Myocyte (in vitro differentiated cells): ENCODE measurements at places on chromosomes 4 and X. TPM values are rescaled to one million over a fixed set of nuclear protein-coding genes. Genes with fewer than 3 reads are reported as not detected.
A peak's percentile ranks its signal among the peaks of the same experiment; 100 is the strongest.

Gene GABRQ
- not detected in 2 replicates for total RNA-seq

GRCh38 chr4:2829933-2830451 is 13.7 kb upstream of the ADD1 start:
- DNase-seq, result no peak

- DNase-seq, result no peak
Measured at GRCh38 chr4:103156106-103156505, 42.0 kb downstream of the CENPE start.

Gene MAMLD1
- total RNA-seq, result 2.4 and 3.0 TPM in 2 replicates

- no peak for DNase-seq
Measured at GRCh38 chr4:152961773-152962115, 25.6 kb downstream of the FHDC1 start.

- no peak for DNase-seq
Measured at GRCh38 chr4:54066088-54066415, 1.6 kb upstream of the CHIC2 start.

Gene LRIT3
- 0.03 TPM in 1 of 2 replicates, not detected in the other for total RNA-seq

Gene ZNF718
- 4.3 and 4.9 TPM in 2 replicates for total RNA-seq

DNA sequence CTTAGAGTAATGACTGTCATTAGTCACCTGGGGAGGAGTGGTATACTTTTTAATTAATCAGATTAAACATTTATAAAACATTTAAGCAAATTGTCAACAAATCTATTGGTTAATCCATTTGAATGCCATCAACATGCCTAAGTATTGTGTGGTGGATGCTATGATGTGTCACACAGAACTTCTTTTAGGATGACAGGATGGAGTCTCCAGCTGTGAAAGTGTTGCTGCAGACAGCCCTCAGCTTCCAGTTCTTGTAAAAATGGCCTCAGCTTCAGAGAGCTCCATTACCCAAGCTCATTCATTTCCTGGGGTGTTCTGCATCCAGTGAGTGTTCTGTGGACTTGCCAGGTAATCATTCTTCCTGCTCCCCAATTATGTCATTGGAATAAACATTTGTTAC is 74.3 kb upstream of the CLNK start:
- DNase-seq, result no peak

GRCh38 chr4:38716256-38716655 is 52.3 kb downstream of the KLF3 start:
- no peak for DNase-seq

Gene GAGE12H
- not detected in 2 replicates for total RNA-seq

GRCh38 chr4:184450743-184451535 is 23.4 kb downstream of the IRF2 start:
- DNase-seq, result no peak

- DNase-seq, result no peak
Measured at GRCh38 chr4:3335385-3335784, 42.6 kb downstream of the RGS12 start.

- DNase-seq, result no peak
Measured at GRCh38 chr4:80228460-80228859, 31.2 kb downstream of the PRDM8 start.

- DNase-seq, result peak; percentile 80
Measured at GRCh38 chrX:39065051-39065871, 264.0 kb downstream of the MID1IP1 start.

- DNase-seq, result no peak
Measured at GRCh38 chr4:61628727-61629126, 428.6 kb downstream of the ADGRL3 start.

Gene ARHGAP6
- 16.8 and 18.1 TPM in 2 replicates for total RNA-seq

- DNase-seq, result peak; percentile 20
Measured at GRCh38 chr4:1629699-1630083, 54.4 kb downstream of the FAM53A start.

DNA sequence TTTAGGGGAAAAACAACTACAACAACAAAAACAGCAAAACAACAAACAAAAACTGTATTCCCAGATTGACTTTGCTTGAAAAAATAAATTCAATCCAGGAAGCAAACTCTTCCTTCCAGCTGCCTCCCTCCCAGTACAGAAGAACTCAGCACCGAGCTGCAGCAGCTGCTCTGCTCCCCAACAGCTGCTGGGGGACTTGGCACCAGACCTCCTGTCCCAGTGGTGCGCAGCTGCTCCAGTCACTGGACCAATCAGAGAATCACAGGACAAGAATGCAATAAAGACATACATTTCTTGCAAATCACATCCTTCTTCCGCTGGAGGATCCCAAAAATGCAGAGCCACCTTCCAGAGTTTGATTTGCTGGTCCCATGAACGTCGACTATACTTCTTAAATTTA is 11.8 kb upstream of the FAM53A start:
- DNase-seq, result peak; percentile 90

- DNase-seq, result no peak
Measured at GRCh38 chrX:140440876-140441275, 64.0 kb downstream of the SOX3 start.

- DNase-seq, result no peak
Measured at GRCh38 chr4:137739391-137739790, 207.1 kb upstream of the PCDH18 start.

DNA sequence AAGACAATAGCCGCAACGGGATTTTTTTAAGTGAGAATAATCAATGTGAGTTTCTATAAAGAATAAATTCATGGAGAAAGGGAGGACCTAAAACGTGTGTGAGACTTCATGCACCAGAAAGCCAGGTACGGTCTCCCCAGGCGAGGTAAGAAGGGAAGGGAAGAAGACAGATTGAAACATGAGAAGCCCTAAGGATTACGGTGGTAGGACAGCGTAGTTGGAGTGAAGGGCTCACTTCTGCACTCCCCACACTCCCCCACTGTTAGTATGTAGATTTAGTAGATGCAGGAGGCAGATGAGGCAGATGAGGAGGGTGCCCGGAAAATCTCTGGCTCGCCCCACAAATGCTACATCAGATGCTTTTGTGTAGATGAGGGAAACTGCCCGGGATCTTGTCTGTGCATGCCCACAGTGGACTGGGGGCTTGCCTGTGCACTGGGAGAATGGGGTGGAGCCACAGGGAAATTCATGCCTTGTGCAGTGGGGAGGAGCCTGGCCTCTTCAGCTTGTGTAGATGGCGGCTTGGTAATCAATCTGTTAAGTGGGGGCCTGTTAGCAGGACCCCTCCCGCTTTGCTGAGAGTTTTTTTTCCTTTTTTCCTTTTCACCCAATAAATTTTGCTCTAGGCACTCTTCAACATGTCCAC is 1544.5 kb upstream of the TENM3 start:
- no peak for DNase-seq

Gene AMBN
- total RNA-seq, result not detected in 2 replicates

GRCh38 chr4:13483136-13483767 is 888 bp downstream of the RAB28 start:
- no peak for DNase-seq

Gene CLDN2
- not detected in 2 replicates for total RNA-seq

DNA sequence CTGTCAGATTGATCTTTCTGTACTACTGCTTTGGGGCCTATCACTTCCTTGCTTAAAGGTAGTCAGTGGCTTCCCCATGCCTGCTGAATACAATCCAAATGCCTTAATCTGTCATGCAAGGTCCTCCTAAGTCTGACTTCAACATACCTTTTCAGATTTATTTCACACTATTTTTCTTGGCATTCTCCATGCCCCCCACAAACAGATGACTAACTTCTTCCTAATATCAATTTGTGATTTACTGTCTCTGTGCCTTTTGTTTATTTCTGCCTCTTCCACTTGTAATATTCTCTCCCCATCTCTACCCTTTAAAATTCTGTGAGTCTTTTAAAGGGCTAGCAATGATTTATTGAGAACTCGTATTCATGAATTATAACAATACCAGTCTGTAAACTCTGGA is 41.8 kb downstream of the OCRL start:
- DNase-seq, result no peak

GRCh38 chrX:38879631-38880220 is 78.5 kb downstream of the MID1IP1 start:
- DNase-seq, result peak; percentile 30

DNA sequence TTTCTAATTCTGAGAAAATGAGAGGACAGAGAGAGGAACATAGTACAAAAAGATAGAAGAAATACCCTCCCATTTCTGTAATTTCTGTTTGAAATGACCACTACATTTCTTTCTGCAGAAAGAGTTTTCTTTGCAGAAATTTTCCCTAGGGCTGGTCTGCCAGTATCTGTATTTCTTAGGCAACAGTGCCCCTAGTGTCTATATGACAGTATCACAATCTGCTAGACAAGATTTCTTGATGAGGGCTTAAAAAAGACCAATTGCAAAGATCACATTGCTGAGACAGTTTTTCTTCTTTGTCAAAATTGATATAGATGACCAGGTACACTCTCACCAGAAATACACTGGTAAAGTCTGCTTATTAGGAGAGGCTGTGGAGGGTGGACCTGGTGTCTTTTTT is 81.0 kb upstream of the ZDHHC15 start:
- DNase-seq, result peak; percentile 29

DNA sequence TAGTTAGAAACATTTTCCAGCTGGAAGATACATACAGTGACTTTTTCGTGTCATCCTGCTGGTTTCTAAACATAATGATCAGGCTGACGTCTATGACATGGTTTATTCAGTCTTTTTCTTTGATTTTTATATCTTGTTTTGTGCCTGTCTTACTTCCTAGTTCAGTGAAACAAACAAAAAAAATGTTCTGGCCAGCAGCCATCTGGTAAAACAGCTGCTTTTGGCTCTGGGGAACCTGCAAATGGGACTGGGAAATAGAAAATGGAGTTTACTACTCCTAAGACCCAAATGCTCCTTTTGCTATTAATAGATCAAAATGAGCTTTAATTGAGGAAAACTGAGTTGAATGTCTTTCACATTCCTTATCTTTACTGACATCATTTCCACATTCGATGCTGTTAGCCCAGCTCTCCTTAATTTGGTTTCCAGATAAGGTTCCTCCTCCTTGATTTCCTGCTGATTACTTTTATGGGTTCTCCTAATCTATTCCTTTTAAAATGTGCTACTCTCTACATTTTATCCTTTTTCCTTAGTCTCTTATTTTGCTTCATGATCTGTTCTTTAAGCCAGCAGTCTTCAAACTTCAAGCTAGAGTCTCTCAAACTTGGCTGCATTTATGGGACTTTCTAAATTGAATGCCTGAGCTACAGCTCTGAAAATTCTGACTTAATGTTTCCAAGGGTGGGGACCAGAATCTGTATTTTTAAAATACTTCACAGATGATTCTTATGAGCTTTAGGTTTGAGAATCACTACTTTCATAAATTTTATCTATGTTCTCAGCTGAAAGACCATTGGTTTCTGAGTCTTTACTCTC is 499.5 kb downstream of the ANKRD50 start:
- DNase-seq, result peak; percentile 81

Gene ESX1
- total RNA-seq, result not detected in 2 replicates

- DNase-seq, result no peak
Measured at GRCh38 chr4:139857021-139857420, 191.4 kb downstream of the MGST2 start.

- no peak for DNase-seq
Measured at GRCh38 chrX:147522981-147523380, 388.7 kb upstream of the FMR1 start.

Gene SSX1
- total RNA-seq, result not detected in 2 replicates

Gene SULT1E1
- not detected in 2 replicates for total RNA-seq
